ENCODE measurements at places on chromosomes 16 and 17.

DNA sequence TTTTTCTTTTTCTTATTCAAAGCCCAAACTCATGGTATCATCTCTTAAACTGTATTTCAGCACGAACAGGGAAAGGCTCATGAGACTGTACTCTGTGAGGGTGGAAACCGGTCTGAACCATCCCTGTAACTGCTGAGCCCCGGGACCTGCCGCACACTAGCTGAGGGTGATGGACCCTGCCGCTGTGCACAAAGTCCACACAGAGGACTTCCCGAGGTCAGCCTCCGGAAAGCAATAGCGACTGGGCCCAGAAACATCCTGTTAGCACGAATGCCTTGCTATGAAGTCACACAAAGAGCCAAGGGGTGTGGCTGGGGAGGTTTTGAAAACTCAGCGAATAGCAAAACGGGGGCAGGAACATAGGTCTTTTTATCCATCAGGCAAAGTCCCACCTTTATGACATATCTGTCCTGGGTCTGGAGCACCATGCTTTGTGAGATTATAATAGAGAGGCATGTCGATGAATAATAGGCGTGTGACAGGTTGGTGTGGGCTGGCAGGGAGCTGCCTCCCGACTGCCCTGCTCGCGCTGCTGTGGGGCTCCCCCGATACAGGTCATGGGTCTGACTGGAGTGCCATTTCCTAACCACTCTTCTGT, 33.4 kb downstream of the CDK5R1 start:
- DNase-seq = peak; percentile 51

- no peak for DNase-seq
These were observed 75.0 kb upstream of the CPHXL start for GRCh38 chr16:75801307-75801706.

- no peak for DNase-seq
These were observed 80.3 kb downstream of the ARHGAP23 start for GRCh38 chr17:38508570-38508950.

- DNase-seq = no peak
These were observed 128.7 kb upstream of the ZFHX3 start for GRCh38 chr16:73176577-73177013.

Data from GM10248 (cell line).